Forelimb muscle (tissue), 1 donor: ENCODE measurements at places on chromosomes 11 and 22. TPM values are rescaled to one million over a fixed set of nuclear protein-coding genes. Genes with fewer than 3 reads are reported as not detected.

Gene PIH1D2
- polyA plus RNA-seq: 1.1 TPM

Gene MS4A3
- 0.80 TPM for polyA plus RNA-seq

Gene MUC6
- 0.25 TPM for polyA plus RNA-seq

Gene ACTN3
- polyA plus RNA-seq: 24.1 TPM

Gene APOA4
- polyA plus RNA-seq: not detected

Gene CERK
- 21.4 TPM for polyA plus RNA-seq
